Fibroblast of mammary gland (primary cell): ENCODE measurements at places on chromosomes 3 and 15.
A peak's percentile ranks its signal among the peaks of the same experiment; 100 is the strongest.

DNA sequence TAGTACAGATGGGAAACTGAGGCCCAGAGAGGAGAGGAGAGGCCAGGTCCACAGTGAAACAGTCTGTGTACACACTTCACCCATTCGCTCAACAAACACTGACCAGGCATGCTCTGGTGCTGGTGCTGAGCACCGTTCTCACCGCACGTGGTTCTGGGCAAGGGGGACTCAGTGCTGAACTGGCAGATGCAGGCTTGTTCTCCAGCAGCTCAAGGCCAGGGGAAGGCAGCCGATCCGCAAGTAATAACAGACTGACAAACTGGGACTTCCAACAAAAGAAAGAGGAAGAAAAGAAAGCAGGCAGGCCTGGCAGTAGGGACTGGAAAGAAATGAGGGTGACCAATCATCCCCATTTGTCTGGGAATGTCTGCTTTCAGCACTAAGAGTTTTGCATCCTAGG, 25.6 kb upstream of the LINGO1 start:
- DNase-seq = no peak

DNA sequence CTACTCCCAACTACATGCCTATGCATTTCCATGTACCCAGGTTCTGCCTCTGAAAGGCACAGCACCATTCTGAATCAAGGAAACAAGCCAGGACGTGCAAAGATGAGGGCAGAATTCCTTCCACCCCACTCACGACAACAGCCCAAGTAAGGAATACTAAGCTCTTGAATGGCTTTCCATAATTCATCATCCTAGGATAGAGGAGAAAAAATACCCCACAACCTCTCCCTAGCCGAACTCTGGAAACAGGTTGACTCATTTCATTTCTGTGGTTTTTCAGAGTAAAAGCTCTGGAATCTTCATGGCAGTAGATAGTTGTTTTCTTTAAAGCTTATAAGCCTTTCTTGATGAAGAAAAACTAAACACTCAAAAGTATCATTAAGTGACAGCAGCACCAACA, 77.8 kb downstream of the PDZRN3 start:
- DNase-seq = peak; percentile 95

- DNase-seq = peak; percentile 26
Measured at GRCh38 chr3:136547293-136547692, 204.9 kb downstream of the STAG1 start.

DNA sequence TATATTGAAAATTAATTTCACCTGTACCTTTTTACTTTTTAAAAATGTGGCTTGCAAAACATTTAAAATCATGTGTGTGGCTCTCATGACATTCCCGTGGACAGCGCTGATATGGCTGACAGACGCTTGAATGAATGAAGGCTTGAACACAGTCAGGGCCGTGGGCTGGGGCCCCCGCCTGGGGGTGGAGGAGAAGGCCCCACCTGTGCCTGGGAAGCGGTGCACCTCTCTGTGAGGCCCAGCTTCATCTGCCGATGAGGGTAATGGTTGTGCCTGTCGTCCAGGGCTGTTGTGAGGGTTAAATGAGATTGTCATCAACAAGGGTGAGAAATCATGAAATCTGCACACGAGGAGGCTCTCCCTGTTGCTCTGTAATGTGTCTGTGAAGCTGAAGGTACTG, 85.9 kb upstream of the PRR23E start:
- no peak for DNase-seq

GRCh38 chr3:98779541-98780335, 16.6 kb downstream of the ST3GAL6 start:
- peak; percentile 56 for DNase-seq

GRCh38 chr3:133457465-133458067, 57.7 kb downstream of the BFSP2 start:
- DNase-seq = peak; percentile 30

- DNase-seq = no peak
Measured at GRCh38 chr15:75736256-75736655, 23.6 kb upstream of the CSPG4 start.

DNA sequence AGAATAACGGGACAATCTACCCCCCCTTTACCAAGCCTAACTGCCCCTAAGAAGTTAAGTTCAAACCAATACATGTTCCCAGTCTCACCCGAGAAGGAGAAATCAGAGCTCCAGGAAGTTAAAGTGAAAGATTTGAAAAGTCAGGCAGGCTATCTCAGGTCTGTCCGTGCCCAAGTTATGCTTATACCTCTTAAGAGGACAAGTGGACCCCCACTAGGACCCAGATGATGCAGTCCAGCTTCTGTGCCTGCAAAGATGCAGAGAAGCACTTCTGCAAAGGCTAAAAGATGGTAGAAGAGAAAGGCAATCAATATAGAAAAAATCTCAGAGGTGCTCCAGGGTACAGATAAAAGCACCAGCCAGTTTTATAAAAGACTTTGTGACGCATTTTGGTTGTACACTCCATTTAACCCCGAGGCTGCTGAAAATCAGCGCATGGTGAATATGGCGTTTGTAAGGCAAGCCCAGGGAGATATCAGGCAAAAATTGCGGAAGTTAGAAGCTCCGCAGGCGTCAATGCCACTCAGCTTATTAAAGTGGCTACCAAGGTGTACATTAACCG, 9.8 kb upstream of the SLC9C1 start:
- peak; percentile 19 for DNase-seq

- peak; percentile 77 for DNase-seq
Measured at GRCh38 chr3:159260049-159260662, 458.3 kb downstream of the MFSD1 start.

- no peak for DNase-seq
Measured at GRCh38 chr3:64924961-64925360, 237.2 kb upstream of the ADAMTS9 start.

- DNase-seq = no peak
Measured at GRCh38 chr3:18127174-18127858, 297.8 kb downstream of the SATB1 start.

- DNase-seq = no peak
Measured at GRCh38 chr15:29283381-29283780, 13.8 kb upstream of the NSMCE3 start.

- DNase-seq = no peak
Measured at GRCh38 chr3:69005071-69005790, 8.3 kb downstream of the EOGT start.

GRCh38 chr15:35979608-35980007, 433.6 kb upstream of the DPH6 start:
- DNase-seq = no peak

GRCh38 chr3:52243791-52244628, 1.5 kb upstream of the PPM1M start:
- peak; percentile 59 for DNase-seq

- no peak for DNase-seq
Measured at GRCh38 chr3:1960506-1960905, 138.2 kb upstream of the CNTN4 start.

- no peak for DNase-seq
Measured at GRCh38 chr15:86906376-86906775, 826.7 kb downstream of the AGBL1 start.

DNA sequence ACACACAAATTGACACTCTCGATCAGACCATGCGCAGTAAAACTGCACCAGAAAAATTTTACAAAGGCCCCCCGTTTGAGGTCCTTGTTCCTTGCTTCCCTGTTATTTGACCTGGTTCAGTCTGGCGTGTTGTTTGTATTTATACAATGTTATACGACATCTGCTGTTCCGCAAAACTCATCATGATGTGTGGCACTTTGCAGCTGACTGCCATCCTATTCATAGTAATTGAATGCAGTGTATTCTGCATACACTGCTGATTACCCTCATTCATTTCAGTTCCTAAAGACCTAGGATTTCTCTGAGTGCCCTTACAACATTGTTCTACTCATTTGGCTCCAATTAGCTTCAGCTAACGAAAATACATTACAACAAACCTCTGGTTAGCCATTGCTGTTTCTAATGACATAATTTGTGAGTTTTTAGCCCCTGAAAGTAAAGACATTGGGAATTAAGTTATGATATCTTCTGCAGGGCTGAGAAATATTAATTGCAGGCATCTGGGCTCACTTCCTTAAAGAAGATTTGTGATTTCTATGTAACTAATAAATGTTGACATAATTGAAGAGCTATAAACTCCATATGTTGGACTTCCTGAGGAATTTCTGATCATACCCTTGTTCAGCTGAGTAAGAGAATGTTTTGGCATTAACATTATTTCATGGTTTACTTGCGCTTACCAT, 75.7 kb downstream of the C3orf38 start:
- DNase-seq = no peak

DNA sequence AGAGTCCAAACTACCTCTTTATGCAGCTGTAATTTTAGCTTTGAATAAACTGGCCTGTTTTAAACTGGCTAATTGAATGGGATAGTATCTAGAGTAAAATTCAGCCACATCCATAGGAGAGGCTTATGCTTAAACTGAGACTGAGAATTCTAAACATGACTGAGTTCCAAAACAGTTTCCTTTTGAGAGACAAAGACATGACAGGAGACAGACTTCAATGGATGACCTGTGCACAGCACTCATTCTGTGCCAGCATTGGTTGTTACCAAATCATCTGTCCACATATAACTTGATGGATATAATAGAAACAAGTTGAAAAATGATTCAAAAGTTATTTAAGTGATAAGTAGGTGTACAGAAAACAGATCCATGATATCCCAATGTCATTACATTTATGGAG, 20.9 kb downstream of the IL12A start:
- no peak for DNase-seq

DNA sequence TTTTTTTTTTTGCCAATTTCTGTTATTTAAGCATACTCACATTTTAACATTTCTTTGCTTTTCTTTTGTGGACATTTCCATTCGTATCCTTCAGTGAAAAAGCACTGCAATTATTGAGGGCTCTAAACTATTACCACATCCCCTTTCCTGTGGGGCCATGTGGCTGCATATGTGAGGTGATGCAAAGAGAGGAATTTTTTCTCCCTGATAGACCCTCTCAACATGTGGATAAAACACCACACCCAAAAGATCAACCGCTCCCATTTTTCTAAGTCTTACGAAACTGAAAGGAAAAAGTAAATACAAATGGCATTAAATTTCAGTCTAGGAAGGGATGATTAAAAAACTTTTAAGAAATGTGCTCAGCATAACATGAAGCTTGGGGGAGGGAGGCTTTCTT, 68.8 kb downstream of the DNAJC13 start:
- DNase-seq = peak; percentile 57

GRCh38 chr3:107985496-107985895, 105.3 kb downstream of the CD47 start:
- no peak for DNase-seq

GRCh38 chr15:43769584-43770228, 7.1 kb downstream of the ELL3 start:
- DNase-seq = peak; percentile 68

DNA sequence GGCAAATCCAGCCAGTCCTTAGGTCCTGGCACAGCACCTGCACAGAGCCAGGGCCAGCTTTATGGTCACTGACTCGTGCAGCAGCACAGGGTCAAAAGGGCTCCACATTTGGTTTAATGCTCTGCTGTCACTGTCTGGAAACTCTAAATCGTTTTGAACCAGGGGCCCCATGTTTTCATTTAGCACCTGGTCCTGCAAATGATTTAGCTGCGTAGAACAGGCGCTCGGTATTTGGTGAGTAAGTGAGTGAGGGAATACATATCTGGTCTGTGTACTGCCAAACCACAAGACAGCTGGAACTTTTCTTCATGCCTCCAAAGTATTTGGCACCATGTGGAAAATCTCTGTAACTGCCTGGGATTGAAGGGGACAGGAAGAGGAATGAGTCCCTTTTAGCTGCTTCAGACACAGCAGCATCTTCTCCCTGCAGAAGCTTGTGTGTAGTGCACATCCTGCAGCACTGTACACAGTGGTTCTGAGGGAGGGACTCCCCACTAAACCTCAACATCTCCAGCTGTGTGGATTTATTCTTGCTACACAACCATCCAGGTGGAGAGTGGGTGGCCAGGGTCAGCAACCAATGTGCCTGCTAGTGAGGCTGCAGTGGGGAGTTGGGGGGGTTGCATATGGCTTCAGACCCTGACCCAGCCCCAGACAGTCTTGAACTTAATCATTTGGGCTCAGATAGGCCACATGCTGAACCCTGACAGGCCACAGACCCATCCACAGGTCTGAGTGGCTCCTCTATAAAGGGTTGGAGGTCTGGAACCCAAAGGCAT, 1.1 kb downstream of the SH2D7 start:
- DNase-seq = peak; percentile 90

DNA sequence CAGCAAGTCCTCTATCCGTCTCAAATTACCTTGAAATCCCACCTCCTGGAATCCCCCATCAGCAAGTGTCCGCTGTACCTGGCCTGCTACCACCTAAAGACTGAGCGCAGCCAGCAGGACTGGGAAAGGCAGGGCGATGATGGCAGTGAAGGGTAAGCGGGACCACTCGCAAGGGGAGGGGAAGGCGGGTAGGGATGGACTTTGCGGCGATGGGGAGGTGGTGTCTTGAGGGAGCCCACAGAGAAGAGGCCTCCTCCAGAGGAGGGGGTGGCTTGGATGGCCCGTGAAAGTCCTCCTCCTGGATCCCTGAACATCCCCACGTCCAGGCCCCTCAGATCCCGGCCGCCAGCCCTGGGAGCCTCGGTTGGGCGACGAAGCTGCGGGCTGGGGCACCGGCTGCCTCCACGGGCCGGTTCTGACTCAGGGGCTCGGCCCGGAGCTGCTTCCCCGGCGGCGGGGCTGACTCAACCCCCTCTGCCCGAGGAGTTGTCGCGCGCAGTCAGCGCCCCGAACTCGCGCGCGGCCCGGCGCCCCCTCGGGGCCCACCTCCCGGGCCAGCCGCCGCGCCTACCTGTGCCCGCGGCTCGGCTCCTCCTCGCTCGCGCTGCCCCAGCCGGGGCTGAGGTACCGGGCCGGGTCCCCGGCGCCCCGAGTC, 512 bp downstream of the LARP6 start:
- DNase-seq = no peak

GRCh38 chr3:105352976-105353375, 13.7 kb upstream of the ALCAM start:
- peak; percentile 34 for DNase-seq

DNA sequence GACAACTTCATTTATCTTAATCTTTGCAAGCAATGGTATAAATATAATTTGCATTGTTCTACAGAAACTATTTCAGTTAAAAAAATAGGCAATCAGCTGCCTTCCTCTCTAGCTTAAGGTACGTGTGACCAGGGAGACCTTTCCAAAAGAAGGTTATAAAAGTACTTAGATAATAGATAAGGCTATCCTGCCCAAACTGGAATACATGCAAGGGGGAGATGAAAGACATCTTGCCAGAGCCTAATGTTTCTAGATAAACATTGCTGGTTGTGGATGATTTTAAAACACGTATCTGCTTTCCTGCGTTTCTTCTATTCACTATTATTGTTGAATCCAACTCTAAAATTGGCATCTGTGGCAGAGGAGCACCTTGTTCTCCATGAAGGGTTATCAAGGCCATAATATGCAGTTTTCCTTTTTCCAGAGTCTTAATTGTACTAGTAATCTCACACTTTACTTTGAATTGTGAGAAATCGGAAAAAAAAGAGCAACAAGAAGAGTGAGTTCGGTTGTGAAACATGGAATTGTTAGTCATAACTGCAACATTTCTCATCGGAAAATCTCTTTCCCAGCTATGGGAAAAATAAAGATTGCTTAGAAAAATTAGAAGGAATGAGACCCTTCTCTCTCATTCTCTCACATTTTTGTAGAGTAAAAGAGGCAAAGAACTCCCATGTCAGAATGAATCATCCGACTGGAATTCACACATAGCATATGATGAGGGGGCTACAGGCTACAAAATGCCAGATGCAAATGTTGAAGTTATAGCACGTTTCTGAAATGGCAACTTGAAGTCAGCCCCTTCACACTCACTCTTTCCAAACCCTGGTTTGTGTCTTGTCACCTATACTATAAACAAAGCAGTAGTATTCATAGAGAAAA, 936.1 kb upstream of the NR2F2 start:
- peak; percentile 64 for DNase-seq
